T-cell (primary cell): ENCODE measurements at places on chromosomes 6 and 20.
A peak's percentile ranks its signal among the peaks of the same experiment; 100 is the strongest.

DNA sequence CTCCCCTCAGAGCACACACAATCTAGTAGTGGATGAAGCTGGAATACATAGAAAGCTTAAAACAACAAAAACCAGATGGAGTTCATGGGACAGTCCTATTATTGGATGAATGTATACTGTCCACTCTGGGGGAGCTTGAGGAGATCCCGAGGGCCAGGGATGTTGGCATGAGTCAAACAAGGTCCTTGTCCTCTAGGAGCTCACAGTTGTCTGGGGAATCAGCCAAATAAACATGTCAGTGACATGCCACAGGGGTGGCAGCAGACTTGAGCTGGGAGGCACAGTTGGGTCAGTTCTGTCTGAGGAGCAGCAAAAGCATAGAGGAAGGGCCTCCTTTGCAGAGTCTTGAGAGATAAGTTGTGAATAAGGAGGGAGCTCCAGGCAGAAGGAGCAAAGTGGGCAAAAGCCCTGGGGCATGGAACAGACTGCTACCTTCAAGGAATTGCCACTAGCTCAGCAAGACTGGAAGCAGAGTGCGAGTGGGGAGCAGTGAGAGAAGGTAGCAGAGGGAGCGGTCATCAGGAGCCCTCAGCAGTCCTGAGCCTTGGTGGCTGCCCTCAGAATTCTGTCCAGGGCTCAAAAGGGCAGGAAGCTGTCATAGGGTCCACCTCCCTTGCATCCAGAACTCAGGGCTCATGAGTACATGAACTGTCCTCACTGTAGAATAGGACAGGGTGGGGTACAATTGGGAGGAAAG is 22.1 kb downstream of the L3MBTL1 start:
- DNase-seq, result no peak

DNA sequence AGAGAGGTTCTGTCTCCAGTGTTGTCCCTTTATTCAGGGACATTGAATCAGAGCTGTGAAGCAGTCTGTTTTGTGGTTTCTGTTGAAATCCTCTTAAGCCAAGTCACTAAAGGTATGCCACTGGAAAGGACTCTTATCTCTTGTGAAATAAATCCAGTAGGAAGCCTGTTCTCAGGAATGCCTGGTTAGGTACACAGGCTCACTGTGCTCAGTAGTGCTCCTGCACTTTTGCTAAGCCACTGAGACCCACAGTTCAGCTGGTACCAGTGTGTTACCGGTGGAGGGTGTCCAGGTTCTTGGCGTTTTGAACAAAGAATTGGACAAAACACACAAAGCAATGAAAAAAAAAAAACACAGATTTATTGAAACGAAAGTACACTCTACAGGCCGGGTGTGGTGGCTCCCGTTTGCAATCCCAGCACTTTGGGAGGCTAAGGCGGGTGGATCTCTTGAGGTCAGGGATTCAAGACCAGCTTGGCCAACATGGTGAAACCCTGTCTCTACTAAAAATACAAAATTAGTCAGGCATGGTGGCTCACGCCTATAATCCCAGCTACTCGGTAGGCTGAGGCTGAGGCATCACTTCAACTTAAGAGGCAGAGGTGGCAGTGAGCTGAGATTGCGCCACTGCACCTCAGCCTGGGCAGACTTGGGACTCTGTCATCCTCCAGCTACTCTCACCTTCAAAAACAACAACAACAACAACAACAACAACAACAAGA is 186.1 kb downstream of the JARID2 start:
- DNase-seq, result no peak

GRCh38 chr20:8601542-8601912 is 467.4 kb upstream of the PLCB4 start:
- no peak for DNase-seq

DNA sequence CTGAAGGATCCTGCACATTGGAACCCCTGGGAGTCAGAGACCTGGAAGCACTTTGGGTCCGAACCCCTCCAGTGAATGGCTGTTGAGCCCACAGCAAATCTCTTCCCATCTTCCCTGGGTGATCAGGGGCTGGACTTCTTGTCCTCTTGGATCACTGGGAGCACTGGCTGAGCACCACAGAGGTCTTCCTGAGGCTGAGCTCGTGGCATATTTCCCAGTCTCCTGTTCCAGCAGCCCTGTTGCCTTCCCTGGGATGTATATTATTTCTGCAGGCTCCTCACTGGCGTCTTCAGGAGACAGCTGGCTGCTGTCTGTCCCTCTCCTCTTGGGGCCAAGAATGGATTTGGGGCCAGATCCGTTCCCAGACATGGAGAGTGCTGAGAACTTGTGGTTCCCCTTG is 43.4 kb downstream of the PTK7 start:
- DNase-seq, result no peak

DNA sequence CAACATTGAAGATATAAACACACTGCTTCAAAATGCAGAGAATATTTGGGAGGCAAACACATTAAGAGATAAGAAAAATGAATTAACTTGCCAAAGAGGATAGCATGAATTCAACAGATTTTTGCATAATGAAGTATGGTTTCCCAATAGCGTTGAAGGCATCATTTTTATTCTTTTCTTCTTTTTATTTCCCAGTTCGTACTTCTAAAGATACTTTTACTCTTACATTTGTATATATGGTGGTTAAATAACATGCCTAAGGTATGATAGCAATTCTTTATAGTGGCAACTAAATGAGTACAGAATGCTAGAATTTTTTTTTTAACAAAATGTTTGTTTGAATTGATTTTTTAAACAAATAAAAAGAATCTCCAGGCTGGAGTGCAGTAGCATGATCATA is 473.4 kb upstream of the MARCKS start:
- no peak for DNase-seq

DNA sequence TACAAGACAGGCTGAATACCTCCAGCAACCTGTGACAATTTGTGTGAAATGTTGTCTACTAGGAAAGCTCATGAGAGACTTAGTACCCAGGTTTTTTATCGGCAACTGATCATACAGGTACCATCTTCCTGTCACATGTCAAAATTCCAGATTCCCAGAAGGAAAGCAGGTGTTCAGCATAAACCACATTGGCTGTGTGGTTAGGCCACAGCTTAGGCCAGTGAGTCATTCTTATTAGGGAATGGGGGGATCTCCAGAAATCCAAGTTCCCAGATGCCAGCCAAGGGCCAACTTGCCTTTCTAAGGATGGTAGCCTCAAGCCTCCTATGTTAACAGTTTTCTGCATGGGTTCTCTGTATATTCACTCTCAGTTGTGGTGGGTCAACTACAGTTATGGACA is 65.9 kb downstream of the FAM184A start:
- DNase-seq, result no peak

DNA sequence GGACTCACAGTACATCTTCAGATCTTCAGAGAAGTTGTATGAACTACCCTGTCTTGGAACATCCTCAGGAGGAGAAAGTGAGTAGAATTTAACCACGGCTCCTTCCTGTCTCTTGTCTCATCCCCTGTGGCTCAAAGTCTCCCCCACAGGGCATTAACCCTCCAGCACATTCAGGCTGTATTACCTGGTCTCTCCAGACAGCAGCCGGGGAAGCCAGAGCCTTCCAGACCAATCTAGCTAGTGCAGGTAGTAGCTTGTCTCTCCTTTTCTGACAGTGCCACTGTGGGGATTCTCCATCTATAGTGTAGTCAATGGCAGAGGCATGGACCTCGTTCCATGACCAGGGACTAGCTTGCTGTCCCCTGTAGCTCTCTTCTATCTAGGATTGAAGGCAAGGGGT is 16.9 kb upstream of the ELMO2 start:
- no peak for DNase-seq

DNA sequence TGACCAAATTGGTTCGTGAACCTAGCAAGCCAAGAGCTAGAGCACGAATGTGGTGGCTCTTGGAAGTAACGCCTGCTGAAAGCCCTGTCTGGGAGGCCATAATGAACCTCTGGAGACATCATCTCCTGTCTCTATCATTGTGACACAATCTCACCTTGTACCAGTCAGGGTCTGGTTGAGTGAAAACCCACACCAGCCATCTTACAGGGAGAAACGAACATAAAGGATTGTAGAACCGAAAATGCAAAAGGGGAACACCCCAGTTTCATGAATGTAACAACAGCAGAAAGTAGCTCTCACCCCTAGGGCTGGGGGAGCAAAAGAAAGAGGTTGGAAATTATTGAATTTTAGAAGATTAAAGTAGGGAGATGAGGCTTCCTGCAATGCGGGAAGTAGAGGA is 50.9 kb upstream of the TAB2 start:
- DNase-seq, result no peak

GRCh38 chr6:81105998-81106397 is 646.5 kb downstream of the TENT5A start:
- no peak for DNase-seq

DNA sequence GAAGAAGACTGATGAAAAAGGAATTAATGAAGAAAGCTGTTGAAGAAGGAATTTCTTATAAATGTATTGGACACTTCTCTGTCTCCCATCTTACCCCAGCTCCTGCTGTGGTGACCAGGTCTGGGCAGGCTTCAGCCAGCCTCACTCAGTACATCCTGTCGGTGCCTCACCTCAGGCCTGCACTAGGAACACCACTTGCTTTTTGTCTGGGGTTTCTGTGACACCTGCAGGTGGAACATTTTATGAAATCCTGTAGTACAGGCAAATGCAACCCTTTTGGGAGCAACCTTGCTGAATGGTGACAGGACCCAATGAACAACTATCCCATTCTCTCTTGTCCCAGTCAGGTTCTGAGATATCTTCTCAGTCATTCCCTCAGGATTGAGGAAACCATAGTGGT is 129.7 kb downstream of the PRDM13 start:
- no peak for DNase-seq

DNA sequence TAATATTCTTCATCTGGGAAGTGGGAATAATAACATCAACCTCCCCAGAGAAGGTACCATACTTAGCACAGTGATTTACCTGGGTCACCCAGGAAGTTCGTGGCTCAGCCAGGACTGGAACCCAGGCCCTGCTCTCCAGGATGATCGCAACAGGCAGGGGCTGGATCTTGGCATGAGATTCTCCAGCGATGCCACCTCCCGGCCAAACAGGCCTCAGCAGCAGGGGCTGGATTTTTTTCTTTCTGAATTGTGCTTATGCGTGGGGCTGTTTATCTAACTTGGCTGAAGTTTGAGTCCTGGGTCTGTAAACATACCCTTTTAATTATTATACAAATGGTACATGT is 129.5 kb upstream of the PTPN1 start:
- DNase-seq, result no peak

- DNase-seq, result no peak
Measured at GRCh38 chr20:45105317-45105716, 4.4 kb upstream of the KCNS1 start.

DNA sequence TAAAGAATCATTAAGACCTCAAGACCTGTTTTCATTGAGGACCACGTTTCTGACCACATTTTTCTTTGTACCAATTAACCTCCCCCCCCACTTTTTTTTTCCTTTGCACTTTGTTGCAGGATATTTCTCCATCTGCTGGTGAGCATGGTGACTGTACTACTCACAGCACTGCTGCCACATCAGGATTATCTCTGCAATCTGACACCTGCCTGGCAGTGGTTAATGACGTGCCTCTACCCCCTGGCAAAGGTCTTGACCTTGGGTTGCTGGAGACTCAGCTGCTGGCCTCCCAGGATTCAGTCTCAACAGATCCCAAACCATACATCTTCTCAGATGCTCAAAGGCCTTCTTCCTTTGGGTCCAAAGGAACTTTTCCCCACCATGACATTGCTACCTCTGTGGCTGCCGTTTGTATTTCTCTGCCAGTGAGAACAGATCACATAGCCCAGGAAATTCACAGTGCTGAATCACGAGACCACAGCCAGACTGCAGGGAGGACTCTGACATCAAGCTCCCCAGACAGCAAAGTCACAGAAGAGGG is 46.6 kb upstream of the EDN3 start:
- peak; percentile 26 for DNase-seq
